Fibroblast of skin of left biceps (primary cell): ENCODE measurements at places on chromosomes 6 and 20.

- DNase-seq, result no peak
These were observed 581.4 kb upstream of the MMS22L start for GRCh38 chr6:97864366-97864765.

- no peak for DNase-seq
These were observed 44.4 kb upstream of the NEDD9 start for GRCh38 chr6:11276911-11277274.

DNA sequence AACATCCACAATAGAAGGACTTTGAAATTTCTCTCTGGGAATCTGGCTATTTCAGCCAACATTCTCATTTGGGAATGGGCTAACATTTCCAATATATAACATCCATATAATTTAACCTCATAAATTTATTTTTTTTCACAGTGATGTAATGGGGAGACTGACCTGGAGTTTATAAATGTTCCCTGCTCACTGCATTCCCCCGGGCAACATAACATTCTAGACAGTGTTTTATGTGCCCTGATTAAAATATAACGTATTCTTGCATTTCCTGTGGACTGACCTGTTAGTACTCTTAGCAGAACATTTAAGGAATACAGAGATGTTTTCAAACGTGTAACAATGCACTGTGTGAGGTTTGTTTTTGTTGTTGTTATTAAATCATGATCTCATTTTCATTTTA is 20.9 kb downstream of the TSHZ2 start:
- no peak for DNase-seq

- DNase-seq, result no peak
These were observed 20.4 kb downstream of the VNN1 start for GRCh38 chr6:132693478-132693877.

- no peak for DNase-seq
These were observed 135.7 kb downstream of the KIF13A start for GRCh38 chr6:17851720-17852161.

GRCh38 chr20:5282561-5282960 is 34.2 kb downstream of the PROKR2 start:
- no peak for DNase-seq

GRCh38 chr20:14861028-14861699 is 523.8 kb upstream of the FLRT3 start:
- no peak for DNase-seq

DNA sequence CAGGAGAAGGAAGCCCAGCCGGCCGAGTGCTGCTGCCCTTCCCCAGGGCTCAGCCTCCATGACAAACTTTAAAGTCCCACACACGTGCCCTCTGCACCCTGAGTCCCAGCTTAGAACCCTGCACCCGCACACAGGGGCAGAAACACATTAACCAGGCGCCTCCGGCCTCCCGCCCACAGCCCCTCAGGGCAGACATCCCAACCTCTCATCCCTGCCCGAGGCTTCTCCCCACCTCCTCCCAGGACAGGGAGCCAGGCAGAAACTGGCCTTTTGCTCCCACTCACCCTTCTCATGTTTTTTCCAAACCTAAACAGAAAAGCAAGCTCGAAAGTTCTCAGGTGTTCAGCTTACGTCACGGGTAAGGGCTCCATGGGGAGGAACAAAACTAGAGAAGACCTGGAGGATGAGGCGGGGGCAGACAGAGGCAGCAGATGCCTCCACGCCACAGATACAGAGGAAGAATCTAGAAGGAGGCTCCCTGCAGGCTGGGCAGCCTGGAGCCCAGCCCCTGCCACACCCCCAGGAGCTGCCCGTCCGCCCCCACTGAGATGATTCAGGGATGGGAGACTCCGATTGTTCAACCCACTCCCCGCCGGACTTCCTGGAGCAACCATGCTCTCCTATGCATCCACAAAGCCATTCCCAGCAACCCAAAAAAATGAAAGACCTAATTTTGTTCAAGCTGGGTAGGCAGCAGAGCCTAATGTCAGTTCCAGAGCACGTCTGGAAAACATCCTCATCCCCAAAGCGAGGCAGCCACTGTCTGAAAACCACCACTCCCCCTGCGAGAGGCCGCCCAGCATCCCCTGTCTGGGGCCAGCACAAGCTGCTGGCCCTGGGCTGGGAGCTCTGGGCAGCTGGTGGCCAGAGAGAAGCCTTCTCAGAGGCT is 8.8 kb downstream of the KCNQ2 start:
- no peak for DNase-seq

GRCh38 chr6:3620389-3620788 is 131.1 kb downstream of the PXDC1 start:
- DNase-seq, result no peak

GRCh38 chr20:49635166-49635565 is 67.2 kb upstream of the PTGIS start:
- DNase-seq, result no peak

DNA sequence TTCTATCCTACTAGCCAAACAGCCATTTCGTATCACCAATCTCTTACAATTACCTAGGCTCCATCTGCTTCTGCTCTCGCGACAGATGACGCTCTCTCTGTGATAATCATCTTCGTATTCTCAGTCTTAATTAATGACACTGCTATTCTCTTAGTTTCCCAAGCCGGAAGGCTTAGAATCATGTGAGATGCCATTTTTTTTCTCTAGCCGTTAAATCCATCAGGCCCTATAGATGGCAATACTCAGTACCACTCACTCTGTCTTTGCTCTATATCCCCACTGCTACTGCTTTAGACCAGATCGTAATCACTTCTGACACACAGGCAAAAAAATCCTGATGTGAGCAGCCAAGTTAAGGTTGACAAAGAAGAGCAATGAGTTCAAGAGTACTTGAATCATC is 2.1 kb upstream of the THEMIS start:
- DNase-seq, result no peak

DNA sequence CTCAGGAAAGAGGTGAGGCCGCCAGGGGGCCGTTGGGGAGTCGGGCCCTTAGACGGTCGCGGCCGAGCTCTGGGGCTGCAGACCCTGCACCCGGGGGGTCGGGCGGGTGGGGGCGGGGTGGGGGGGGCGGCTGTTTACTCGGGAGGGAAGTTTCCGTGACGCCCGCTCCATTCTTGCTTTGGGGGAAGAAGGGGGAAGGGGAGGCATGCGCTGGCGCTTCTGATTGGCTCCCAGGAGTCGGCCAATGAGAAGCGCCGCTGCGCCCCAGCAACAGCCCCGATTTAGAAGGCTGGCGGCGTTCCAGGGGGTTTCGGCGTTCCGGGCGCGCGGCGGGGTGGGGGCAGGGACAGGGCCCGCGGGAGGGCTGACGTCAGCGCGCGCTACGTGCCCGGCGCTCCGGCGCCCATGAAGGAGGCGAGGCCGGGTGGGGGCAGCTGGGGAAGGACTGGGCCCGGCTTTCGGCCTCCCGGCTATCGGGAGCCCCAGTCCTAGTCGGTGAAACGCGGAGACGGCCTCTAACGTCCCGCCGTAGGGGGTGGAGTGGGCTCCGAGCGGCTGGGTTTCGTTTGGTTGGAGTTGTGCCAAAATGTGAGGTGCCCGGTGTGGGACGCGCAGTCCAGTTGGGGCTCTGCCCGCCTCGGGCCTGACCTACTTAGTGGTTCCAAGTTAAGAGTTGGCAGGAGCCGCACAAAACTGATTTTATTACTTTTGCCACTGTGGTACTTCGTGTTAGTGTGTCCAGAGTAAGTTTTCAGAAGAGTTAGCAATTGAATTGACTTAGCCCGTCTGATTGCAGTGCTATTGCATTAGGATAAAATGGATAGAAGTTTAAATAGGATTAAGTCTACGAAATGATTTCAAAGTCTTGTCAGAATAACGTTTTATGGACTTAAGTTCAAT is 1.1 kb downstream of the PNRC1 start:
- peak; percentile 95 for DNase-seq

- no peak for DNase-seq
These were observed 11.8 kb upstream of the FOXF2 start for GRCh38 chr6:1377526-1377925.

DNA sequence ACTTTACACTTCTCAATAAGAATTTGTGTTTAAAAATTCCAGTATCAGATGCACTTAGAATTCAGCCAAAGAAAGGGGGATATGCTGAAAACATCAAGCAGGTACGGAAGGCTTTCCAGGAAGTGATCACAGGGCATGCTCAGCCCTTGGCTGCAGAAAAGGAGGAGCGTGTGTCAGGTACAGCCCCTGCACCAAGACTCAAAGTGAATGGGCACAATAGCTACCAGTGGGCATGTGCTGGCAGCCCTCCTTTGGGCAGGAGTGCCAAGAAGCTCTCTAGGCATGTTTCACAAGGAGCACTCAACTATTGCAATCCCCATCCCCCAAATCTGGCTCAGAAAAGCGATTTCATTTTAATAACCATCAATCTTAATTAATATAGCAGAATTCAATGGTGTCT is 298.8 kb downstream of the GMDS start:
- DNase-seq, result no peak

DNA sequence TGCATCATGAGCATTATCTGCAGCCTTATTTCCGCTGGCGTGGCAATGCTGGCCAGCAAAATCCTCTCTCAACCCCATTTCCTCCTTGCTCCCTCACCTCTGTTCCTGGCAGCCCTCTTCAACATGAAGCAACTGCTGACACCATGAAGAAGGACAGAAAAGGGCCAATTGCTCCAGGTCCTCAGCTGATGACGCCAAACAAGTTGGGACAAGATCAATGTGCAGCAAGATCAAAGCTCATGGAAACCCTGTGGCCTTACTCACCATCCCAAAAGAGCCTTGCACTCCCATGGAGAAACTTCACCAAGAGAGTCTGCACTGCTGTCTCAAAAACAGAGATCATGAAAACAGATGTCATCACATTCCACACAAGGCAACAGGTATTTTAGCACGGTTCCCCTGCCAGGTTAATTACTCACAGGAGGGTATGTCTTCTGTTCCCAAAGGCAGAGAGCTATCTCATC is 7.4 kb downstream of the GFOD1 start:
- no peak for DNase-seq

DNA sequence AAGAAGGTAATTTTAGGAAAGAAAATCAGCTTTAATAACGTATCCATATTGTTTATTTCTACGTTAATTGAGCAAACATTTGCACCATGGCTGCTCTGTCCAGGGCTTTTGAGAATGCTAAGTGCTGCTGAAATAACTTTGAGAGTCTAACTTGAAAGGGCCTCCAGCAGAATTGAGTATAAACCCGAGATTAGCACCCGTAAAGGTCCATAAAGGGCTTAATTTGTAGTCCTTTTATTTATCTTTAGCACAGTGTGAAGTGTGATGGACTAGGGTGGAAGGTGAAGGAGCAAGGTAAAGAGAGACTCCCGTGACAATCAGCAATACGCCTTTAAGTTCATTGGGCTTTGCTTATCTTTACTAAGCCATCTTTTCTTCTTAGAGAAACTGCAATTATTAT is 77.7 kb upstream of the SUPT3H start:
- no peak for DNase-seq

DNA sequence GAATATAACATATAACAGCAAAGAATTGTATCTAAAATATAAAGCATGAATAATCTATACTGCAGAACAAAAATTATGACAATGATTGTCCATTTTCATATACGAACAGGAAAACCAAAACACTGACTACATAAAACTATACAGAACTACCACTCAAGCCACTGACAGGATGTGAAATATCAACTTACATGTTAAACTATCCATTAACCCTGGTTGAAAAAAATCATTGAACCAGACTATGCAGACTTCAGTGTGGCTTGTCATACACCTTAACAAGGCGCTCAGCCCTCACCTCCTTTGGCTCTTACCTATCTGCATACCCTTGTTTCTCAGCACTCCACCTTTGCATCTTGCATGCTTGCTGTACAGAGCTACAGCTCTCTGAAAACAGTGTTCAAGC is 34.9 kb downstream of the ASCC3 start:
- DNase-seq, result no peak

DNA sequence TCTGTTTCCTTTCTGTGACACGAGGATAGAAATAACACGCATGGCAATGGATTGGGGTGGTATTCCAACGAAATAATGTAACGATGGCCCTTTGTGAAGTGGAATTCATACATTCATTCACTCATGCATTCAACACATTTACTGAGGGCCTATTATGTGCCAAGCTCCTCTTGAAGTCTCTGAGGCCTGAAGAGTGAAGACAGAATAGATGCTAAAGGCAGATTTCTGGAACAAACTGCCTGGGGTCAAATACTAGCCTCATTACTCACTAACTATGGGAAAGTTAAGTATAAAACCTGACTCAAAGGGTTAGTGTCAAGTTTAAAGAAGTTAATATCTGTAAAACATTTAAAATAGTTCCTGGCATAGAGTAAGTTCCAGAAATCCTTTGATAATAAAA is 279.6 kb upstream of the SULF2 start:
- DNase-seq, result peak; percentile 34

GRCh38 chr6:43254138-43254817 is 11.0 kb downstream of the TTBK1 start:
- DNase-seq, result no peak

DNA sequence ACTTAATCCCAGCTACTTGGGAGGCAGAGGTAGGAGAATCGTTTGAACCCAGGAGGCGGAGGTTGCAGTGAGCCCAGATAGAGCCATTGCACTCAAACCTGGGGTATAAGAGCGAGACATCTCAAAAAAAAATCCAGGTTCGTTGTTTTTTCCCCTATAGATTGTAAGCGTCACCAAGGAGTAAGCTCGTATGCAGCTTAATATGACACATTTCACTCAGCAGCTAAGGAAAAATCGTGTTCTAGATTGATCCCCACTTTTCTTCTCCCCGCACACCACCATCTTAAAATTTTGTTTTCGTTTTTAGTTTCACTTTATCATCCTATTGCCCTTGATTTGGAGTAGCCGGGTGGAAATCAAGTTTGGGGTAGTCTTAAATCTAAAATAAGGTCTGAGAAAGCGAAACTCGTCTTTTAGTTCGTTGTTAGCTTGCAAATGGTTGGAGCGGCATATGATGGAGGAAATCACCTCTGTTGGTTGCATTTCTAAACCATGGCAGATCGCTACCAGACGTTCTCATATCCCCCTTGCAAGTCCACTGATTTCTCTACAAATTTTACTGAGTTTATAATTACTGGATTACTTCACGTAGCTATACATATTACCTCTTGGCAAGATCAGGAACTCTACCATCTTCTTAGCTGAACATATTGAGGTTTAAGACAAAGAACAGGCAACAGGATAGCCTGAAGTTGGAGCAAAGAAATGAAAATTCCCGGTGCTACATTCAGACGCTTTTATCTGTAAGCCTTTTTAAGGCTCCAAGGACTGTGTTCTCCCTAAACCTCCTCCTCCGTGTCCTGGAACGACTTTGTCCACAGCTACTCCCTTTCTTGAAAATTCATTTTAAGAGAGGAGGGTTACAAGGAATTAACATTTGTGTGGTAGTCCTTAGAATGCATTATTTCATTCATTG is 91.1 kb upstream of the BTN3A2 start:
- DNase-seq, result no peak

DNA sequence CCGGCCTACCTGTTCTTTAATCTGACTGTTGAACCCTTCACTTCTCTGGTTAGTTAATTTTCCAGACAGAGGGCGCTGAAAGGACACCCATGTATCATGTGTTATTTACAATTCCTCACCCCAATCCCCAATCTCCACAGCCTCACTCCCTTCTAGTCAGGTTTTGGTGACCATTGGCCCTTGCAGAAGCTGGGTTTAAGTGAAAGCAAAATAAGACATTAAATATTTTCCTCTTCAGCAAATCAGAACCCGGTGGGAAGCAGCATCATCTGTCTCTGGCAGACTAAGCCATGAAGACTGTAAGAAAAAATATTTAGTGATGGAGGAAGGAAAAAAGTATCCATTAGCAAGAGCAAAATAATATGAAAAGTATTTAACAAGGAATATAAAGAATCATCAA is 9.4 kb upstream of the HLA-DQA1 start:
- no peak for DNase-seq

- no peak for DNase-seq
These were observed 14.0 kb upstream of the GSTA4 start for GRCh38 chr6:53009056-53009455.
